Thymus (tissue), 14 donors: ENCODE measurements at places on chromosomes 1 and 21.
A peak's percentile ranks its signal among the peaks of the same experiment; 100 is the strongest.

GRCh38 chr1:160154790-160155189 lies 3.4 kb downstream of the ATP1A4 start:
- DNase-seq: no peak

GRCh38 chr21:16676391-16676790 lies 836.5 kb upstream of the CXADR start:
- no peak for DNase-seq

DNA sequence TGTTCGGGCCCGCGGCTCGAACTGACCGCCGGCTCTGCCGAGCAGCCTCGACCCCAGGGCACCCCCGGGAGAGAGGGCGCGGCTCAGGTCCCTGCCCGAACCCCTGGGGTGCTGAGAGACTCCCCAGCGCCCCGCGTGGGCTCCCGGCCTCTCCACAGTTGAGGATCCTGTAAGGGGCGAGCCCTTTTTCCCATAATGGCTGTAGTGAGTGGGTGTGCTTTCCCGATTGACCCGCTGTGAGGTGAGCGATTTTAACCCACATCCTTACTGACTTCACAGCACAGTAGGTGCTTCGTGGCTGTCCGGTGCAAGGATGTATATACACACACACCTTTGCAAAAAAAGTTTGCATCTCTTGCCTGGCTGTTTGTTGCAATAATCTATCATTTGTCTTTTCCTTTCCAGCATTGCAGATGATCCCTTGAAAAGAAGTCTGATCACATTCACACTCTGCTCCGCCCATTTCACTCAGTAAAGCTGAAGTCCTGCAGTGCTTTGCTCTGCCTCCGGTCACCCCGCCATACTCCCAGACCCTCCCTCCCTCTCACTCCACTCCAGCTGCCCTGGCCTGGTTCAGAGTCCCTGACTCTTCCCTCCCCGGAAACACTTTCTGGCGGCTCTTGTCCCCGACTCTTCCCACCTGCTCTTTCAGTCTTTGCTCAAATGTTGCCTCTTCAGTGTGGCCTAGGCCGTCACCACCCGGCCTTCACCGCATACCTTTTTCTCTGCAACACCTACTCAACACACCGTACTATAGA lies 955 bp upstream of the UBE2G2 start:
- no peak for DNase-seq

GRCh38 chr1:30816211-30817076 lies 58.9 kb upstream of the LAPTM5 start:
- no peak for DNase-seq

DNA sequence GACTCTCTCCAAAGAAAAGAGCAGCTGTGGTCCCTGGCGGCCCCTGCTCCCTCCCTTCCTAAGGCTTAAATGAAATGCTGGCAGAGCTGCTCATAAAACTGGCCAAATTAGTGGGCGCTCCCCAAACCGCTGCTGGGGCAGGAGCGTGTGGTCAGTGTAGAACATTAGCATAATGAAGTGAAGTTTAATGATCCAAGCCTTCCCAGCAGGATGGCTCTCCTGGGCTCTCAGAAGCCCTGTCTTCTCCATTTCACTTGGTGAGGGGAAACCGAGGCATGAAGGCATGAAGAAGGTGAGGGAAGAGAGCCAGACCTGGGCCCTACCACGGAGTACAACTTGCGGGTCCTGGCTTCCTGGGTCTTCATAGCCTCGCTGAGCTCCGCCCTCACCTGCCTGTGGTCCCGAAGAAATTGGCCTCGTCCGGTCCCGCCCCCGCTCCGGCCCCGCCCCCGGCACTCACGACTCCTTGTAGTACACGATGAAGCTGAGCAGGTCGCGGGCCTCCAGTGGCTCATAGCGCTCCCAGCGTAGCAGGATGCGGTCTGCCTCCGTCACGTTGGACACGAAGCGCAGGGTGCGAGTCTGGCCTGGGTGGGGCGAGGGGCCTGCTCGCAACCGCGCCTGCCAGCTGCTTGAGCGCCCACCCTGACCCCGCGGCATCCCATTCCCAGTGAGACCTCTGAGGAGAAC lies 10.3 kb downstream of the INSRR start:
- DNase-seq: no peak

GRCh38 chr1:16393570-16394521 lies 26.8 kb downstream of the SZRD1 start:
- no peak for DNase-seq

DNA sequence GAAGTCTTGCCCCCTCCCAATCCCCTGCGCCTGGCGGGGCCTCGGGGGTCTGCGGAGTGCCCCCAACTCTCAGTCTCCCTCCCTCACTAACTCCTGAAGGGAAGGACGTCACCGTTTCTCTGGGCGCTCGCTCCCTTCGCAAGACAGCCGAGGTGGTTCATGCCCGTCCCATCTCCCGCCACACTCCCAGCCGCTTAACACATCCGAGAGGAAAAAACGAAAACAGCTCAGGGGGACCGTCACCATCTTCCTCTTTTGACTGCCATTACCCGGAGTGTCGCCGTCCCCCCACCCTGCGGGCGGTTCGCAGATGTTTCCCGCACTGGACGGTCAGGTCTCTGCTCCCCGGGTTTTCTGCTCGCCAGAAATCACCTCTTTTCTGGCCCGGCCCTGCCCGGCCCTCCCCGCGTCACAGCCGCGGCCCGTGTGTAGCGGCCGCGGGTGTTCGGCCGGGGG lies 532 bp downstream of the ERO1B start:
- DNase-seq: peak; percentile 55

DNA sequence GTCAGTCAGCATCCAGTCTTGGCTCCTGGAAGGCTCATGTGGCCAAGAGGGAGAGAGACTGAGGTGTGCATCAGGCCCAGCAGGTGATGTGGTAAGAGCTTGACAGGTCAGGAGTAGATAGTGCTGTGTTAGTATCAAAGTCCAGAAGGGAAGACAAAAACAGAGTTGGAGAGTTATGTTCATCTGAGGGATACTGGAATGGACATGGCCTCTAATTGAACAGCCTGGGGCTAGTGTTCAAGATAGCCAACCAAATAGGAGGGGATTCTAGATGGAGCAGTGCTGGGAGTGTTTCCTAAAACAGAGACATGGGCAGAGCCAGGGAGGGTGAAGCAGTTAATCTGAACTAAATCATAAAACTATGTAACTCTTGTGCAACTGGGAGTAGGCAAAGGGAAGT lies 120.7 kb upstream of the MARK1 start:
- no peak for DNase-seq

DNA sequence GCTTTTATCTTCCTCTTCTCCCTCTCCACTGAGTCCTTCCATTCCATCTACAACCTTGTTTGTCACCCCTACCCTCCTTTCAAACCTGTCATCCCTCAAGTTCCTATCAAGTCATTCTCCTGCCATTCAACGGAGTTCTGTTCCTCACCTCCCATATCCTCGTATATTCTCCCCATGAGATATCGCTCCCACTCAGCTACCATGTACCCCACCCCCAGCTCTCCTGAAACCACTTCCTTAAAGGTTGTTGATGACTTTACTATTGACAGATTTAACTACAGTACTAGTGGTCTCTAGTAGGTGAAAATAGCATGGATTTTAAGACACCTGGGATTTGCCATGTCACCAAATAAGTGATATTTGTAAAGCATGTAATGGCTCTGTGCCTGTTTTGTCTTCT lies 107.4 kb upstream of the BARHL2 start:
- no peak for DNase-seq

DNA sequence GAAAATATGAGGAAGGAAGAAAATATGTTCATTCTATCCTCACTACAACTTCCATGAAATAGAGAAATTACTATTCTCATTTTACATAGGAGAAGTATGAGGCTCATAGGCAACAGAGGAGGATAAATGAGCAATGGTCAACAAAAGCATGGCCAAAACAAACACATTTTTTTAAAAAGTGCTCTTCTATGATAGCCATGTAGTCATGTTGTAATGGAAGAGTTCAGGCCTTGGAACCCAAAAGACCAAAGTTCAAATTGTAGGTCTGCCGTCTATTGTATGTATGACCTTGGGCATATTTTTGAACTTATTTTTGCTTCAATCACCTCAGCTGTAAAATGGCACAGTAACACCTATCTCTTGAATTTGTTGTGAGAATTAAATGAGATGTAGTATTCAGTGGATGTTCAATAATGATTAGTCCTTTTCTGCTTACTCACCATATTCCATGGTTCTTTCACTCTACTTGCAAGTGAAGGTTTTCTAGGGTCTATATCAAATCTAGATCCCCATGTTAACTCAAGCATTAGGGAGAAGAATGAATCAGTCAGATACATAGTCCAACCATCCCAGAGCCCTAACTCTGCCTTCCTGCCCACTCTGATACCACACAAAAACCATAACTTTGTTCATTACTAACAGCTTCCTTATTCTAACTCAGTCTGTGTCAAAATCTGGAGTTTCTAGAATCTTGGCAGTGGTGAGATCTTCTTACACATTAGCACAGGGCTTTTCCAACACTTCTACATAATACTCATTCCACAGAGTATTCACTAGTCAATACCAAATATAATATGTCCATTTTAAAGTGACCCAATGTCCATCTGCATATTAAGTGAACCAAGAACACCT lies 353.2 kb downstream of the PLPP3 start:
- DNase-seq: no peak

GRCh38 chr21:42051788-42052187 lies 19.3 kb upstream of the UMODL1 start:
- no peak for DNase-seq

DNA sequence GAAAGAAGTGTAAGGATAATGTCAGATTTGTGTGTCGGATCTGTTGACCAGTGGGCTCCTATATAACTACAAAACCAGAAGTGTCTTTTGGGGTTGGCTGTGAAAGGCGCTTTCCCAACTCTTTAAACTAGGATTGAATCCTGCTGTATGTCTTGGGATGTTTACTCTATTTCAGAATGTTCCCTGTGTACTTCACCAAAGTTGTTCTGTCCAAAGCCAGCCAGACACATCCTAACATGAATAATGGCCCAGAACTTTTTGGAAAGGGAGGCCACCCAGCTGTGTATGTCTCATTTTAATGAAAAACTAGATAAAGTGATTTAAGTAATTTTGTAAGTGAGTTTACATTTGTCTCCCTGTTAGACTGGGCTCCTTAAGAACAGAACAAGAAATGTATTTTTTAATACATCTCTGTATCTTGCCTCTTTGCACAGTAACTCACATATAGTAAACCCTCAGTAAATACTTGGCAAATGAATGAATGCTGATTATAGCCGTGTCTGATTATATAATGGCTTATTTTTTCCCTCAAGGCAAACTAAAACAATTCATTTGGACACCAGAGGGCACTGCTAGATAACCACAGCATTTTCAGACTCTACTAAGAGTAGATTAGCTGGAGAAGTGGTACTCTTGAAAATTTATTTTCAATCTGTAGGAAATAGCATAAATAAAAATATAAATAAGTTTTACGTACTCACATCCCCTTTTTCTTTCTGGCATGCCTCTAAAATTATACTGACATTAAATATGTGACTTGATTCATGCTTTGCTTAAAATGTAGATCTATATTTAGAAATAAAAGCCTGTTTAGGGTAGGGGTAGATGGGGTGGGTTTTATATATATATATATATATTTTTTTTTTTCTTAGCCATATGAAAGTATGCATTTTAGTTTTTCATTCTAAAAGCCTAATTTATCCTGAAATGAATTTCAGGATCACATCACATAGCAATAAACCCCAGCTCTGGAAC lies 23.8 kb downstream of the TSEN15 start:
- DNase-seq: peak; percentile 24

DNA sequence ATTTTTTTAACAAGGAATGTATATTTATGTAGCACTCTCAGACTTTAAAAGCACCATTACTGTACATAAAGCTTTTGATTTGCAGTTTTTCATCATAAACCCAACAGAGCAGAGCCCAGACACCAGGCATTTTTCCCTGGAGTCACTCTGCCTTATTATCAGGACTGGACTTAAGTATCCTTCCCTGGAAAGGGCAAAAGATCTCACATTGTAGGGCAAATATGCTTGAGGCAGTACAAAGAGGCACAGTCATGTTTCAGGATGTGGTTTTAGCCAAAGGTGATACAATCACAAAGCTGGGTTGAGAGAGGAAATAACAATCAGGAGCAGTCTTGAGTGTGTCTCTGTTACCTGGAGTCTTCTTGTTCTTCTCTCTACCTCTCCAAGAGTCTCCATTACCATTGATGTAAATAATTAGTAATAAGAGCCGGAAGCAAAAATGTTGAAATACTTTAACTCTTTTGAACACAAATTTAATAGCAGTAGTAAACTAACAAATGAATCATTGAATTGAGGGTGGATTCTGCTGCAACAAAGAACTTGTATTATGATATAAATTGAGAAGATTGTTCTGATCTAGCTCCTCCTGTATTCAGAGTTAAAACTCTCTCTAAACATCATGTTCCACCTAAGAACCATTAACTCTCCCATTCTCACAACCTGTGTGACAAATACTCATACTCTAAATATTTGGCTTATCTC lies 160.5 kb downstream of the LTN1 start:
- DNase-seq: peak; percentile 39

DNA sequence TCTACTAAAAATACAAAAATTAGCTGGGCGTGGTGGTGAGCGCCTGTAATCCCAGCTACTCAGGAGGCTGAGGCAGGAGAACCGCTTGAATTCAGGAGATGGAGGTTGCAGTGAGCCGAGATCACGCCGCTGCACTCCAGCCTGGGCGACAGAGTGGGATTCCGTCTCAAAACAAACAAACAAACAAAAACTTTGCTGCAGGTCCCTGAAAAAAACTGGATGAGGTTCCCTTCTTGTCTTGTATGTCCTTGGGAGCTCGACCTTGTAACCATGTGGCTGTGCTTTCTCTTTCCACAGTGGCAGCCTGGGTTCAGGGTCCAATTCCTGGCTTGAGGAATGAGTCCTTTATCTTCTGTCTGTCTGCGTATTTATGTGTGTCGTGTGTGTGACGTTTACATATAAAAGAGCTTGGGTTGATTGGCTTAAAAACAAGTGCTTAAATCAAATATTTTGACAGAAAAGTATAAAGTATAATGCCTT lies 18.0 kb upstream of the COX20 start:
- DNase-seq: no peak

DNA sequence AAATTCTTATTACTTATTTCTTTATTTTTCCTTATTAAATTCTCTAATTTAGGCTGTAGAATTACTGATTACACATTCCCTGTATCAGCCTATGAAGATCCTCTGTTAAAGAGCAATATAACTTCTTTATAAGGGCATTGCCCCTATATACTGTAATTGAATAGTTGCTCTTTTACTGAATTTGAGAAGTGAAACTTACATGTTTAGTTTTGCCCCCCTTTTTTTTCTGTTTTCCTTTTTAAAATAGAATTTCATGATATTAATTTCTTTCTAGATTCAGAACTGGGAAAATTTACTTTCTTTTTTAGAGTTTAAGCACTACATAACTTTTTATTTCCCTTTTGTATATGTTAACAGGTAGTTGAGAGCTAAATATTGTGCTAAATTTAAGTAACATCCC lies 29.5 kb upstream of the PGM1 start:
- DNase-seq: no peak

DNA sequence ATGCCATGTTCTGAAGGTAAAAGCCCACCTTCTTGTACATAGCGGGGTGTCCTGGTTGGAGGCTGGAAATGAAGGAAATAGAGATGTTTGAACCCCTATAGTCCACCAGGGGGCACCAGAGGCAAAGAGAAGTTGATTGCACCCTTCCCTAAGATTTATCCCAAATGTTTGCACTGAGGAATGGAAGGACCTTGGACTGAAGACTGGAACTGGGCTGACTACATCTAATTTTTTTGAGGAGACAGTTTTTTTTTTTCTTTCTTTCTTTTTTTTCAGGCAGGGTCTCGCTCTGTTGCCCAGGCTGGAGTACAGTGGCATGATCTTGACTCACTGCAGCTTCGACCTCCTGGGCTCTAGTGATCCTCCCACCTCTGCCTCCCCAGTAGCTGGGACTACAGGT lies 55.3 kb upstream of the EIF4G3 start:
- no peak for DNase-seq
